Mononuclear cell (primary cell): ENCODE measurements at places on chromosomes 4 and X. TPM values are rescaled to one million over a fixed set of nuclear protein-coding genes. Genes with fewer than 3 reads are reported as not detected.

Gene ADH1A
- not detected for total RNA-seq

Gene IGFBP7
- 16.6 TPM for total RNA-seq

Gene SUPT20HL1
- not detected for total RNA-seq

Gene TRIM60
- total RNA-seq, result not detected

Gene DACH2
- total RNA-seq, result under 0.01 TPM

Gene RTL3
- not detected for total RNA-seq

Gene ATOH1
- not detected for total RNA-seq

Gene SLC9B2
- total RNA-seq, result 20.4 TPM

Gene SMIM31
- total RNA-seq, result not detected

Gene LRAT
- not detected for total RNA-seq

Gene CENPVL2
- total RNA-seq, result not detected

Gene CLDN22
- total RNA-seq, result not detected

Gene MORC4
- 11.5 TPM for total RNA-seq

Gene CYSLTR1
- total RNA-seq, result 15.8 TPM

Gene ARSJ
- 0.10 TPM for total RNA-seq

Gene BEX5
- 6.8 TPM for total RNA-seq

Gene SULT1B1
- total RNA-seq, result 8.1 TPM

Gene POU4F2
- total RNA-seq, result not detected

Gene ENPEP
- 0.73 TPM for total RNA-seq
